ENCODE measurements at places on chromosomes 6 and 20.

GRCh38 chr6:132683543-132683942, 24.6 kb upstream of the TAAR1 start:
- DNase-seq: no peak

- no peak for DNase-seq
Measured at GRCh38 chr20:59932616-59933295, 681 bp downstream of the SYCP2 start.

GRCh38 chr6:117451671-117452070, 25.9 kb upstream of the ROS1 start:
- no peak for DNase-seq

DNA sequence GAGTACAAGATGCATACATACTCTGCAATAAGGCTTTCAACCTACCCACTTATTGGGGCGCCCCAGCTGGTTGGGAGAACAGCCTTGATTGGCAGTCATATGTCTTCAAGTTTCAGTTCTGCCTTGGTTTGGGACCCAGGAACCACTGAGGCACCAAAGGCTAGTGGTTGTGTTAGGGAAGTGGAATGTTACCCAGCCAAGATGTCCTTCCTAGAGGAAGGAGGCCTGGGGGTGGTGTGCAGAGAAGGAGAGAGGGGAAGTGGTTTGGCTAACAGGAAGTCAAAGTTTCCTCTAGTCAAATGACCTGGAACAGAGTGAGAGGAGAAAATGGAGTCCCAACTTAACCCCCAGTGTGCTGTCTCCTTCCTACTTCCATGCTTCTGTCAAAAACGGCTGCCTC, 59.4 kb downstream of the CD164 start:
- no peak for DNase-seq

DNA sequence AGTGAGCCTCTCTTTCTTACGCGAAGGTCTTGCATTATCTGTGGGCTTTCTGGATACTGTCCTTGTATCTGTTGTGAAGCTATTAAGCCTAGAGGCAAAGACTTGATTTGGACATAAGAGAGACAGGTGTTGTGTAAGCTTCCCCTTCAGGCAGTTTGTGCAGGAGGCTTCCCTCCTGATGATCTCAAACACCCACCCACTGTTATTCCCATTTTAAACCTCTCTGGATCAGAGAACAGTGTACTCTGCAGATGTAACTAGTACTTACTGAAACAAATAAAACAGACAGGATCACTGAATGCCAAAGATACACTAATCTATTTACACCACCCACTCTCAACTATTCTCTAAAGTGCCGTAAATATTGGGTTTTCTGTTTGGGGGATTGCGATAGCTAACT, 113.8 kb upstream of the RAB32 start:
- DNase-seq: no peak

- no peak for DNase-seq
Measured at GRCh38 chr6:138654715-138655634, 118.6 kb upstream of the CCDC28A start.

DNA sequence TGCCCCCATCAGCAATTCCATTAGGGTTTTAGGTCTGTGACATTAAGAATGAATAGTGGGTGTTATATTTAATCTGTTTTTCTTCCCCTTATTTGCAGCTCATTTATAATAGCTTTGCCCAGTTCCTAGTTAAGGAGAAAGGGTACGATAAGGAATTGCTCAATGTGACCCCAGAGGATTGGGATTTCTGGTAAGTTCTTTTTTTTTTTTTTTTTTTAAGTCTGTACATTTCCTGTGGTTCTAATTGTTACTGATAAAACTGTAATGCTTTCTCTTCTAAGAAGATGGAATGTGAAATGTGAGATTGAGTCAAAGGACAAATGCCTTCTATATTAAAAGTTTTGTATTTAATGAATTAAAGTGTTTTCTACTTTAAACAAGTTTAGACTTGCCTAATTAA, 5.5 kb downstream of the NT5DC1 start:
- no peak for DNase-seq

DNA sequence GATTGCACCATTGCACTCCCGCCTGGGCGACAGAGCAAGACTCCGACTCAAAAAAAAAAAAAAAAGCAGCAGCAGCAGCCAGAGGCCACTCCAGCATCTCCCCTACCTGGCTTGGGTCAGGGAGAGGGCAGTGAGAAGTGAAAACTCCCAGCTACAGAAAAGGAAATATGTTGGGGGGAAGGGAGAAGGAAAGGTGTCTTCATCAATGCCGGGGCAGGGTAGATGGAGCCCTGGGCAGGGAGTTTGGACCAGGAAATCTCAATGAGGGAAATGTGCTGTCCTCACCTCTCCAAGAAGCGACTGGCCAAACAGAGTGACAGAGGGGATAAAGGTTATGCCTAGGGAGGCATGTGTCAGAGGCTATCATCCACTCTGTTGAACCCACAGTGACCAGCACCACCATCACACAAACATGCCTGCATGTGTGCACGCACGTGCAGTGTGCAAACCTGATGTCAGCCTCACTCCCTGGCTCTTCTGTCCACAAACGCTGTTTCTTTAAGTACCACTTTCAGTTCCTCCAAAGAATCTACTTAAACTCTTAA, 887 bp upstream of the AIF1 start:
- no peak for DNase-seq

- DNase-seq: no peak
Measured at GRCh38 chr6:159899994-159900745, 9.4 kb downstream of the MAS1 start.

GRCh38 chr6:45736134-45736533, 279.5 kb downstream of the CLIC5 start:
- no peak for DNase-seq

GRCh38 chr6:141618180-141618581, 514.5 kb upstream of the GJE1 start:
- DNase-seq: no peak

- DNase-seq: no peak
Measured at GRCh38 chr20:47862574-47863240, 77.4 kb upstream of the SULF2 start.

- no peak for DNase-seq
Measured at GRCh38 chr6:29525311-29525639, 34.3 kb downstream of the UBD start.

GRCh38 chr20:5495939-5496338, 179.2 kb upstream of the PROKR2 start:
- no peak for DNase-seq

- DNase-seq: no peak
Measured at GRCh38 chr6:108156938-108157233, 8.9 kb upstream of the NR2E1 start.

- no peak for DNase-seq
Measured at GRCh38 chr20:42484335-42484734, 705.4 kb downstream of the PTPRT start.

DNA sequence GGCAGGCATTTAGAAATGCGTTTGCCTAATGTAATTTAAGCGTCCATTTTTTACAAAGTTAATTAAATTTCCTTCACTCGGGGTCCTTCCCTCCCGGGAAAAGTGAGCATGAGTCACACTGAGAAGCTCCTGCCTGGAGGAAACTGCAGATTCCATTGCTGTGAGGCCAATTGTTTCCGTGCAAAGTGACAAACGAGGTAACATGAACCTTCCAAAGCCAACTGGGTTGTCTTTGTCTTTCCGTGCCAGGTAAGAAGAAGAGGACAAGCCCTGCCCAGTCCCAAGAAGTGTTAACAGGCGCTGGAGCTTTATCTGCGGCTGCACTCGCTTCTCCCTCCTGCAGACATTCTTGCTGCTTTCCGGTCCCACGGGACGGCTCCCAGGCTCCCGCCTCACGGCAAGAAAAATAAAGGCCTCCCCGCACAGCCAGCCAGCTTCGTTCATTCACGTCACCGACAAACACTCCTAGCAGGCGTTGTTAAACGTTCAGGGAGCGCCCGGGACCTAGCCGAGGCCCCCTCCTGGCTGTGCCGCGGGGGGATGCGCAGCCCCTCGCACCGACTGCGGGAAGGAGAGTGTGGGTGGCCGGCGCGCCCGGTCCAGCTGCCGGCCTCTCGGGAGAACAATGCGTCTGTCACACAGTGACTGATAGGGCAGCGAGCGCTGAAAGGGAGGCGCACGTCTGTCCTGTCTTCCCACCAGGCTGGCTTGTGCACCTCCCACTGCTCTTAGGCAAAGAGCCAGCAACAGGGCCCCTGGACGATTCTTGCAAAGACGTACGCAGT, 61.5 kb upstream of the HDDC2 start:
- DNase-seq: peak; percentile 69

- no peak for DNase-seq
Measured at GRCh38 chr20:61569825-61570224, 317.8 kb downstream of the CDH4 start.

DNA sequence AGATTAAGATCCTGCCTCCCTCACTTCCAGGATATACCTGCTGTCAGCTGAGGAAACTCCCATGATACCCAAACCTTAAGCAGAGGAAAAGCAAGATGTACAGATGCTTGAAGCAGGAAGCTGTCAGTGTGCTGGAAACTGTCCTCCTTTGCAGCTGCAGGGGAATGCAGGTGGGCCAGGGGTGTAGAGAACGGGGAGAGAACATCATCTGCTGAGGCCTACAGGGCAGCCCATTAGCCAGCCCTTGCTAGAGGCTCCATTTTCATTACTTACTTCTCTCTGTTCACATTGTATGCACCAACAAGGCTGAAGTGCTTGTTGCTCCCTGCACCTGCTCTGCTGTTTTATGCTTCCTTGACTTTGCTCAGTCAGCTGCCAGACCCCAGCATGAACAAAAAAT, 119.1 kb downstream of the PRND start:
- DNase-seq: no peak

GRCh38 chr6:101396548-101397173, 3.2 kb downstream of the GRIK2 start:
- peak; percentile 46 for DNase-seq

DNA sequence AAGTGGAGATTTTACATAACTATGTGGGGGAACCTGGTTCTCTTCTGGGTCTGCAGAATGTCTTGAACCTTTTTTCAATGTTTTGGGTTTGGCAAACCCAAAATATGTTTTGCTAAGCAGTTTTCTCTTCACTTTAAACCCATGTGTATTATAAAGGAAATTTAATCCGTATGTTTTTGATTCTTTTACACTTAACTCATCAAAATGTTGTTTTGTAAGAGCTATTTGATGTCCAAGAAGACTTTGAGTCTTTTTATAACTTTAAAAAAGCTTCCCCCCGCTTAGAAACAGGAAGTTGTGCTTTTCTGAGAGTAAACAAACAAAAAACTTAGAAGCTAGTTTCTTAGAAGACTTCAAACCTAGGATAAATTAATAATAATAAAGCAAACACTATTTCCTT, 81.9 kb upstream of the CEP162 start:
- DNase-seq: no peak

DNA sequence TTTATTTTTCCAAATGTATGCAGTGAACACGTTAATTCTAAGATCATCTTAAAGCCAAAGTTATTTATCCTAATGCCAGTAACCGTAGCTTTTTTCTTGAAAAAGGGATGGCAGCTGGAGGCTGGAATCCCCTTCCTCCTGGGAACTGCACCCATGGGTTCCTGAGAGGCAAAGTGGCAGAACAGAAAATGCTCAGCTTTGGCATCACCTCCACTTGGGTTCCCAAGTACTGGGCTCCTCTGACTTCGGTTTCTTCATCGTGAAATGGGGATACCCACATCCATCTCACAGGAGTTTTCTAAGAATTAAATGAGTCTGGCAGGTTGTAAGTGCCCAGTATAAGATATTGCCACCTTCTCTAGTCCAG, 6.2 kb upstream of the DDX43 start:
- DNase-seq: no peak

- peak; percentile 69 for DNase-seq
Measured at GRCh38 chr6:38871741-38872568, 156.8 kb downstream of the DNAH8 start.

GRCh38 chr6:127120023-127120786, 1.7 kb downstream of the RSPO3 start:
- DNase-seq: peak; percentile 32
